ENCODE measurements at places on chromosomes 7 and 10. TPM values are rescaled to one million over a fixed set of nuclear protein-coding genes. Genes with fewer than 3 reads are reported as not detected.

DNA sequence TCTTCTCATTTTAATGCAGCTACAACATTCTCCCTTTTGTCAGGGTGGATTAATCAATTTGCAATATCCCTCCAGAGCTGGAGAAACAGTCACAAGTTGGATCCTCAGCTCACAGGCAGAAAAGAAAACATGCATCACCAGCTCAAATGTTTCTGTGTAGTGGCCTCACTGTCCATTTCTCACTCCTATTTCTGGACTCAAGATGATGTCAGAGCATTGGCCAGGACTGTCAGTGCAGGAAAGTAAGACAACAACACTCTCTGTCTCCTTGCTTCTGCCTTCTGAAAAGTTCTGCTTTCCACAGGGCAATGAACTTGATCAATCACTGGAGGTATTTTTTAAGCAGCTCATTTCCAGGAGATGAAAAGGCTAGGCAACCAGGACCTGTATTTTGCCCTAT is 8.2 kb upstream of the SVIL start:
- no peak for DNase-seq

- DNase-seq: no peak
These were observed 12.1 kb upstream of the CDK6 start for GRCh38 chr7:92848441-92848840.

DNA sequence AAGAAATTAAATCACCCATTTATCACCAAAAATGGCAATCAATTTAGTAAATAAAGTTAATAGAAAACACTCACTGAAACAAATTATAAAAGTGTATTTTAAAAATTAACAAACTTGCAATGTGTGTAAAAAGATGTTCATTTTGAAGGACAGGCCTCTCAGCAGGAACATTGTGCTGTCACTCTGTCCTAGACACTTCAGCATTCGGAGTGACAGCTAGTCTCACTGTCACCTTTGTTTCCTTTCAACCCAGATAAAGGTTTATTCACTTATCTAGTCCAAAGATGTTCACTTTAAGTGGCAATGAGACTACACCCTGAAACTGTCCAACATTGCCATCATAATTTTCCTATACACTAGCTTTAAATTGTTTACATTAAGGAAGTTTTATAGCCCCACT is 91.9 kb upstream of the PLXDC2 start:
- DNase-seq: no peak

DNA sequence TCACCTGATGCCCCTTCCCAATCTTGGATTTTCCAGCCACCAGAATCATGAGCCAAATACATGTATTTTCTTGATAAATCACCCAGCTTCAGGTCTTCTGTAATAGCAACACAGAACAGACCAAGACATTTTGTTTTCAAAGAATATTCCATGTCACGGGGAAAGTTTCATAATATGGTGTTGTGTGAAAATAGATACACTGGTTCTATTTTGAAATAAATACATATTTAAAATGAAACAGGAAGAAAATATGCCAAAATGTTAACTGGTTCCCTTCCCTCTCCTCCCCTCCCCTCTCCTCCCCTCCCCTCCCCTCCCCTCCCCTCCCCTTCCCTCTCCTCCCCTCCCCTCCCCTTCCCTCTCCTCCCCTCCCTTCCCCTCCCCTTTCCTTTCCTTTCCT is 30.3 kb upstream of the CAMK1D start:
- no peak for DNase-seq

DNA sequence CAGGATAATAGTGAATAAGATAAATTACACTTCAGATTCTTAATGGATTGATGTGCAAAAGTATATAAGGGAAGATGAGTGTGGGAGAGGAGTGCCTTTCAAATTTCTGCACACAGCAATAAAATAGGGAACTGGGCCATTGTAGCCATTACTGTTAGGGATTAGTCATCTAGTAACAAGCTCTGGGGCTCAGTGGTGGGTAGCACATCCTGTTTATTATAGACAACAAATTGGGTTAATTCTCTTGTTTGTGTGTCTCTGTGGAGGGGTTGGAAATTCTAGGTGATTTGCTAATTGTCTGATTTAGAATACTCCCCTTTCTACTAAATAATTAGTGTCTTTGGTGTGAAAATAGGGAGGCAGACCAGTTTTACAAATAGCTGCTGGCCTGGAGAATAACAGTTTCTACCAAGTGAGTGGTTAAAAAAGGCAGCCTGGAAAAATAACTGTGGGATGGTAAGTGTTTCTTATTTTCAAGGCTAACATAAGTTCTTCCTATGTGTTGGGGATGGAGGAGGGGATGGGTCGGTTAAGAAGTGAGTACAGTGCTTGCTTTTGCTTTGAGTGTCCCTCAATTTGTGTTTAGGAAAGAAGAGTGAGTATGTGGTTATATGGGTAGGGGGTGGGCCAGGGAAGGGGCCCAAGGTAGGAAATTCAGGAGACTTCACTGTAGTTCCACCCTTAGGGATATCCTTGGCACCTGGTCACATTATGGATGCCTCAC is 43.3 kb upstream of the TMEM248 start:
- DNase-seq: no peak

DNA sequence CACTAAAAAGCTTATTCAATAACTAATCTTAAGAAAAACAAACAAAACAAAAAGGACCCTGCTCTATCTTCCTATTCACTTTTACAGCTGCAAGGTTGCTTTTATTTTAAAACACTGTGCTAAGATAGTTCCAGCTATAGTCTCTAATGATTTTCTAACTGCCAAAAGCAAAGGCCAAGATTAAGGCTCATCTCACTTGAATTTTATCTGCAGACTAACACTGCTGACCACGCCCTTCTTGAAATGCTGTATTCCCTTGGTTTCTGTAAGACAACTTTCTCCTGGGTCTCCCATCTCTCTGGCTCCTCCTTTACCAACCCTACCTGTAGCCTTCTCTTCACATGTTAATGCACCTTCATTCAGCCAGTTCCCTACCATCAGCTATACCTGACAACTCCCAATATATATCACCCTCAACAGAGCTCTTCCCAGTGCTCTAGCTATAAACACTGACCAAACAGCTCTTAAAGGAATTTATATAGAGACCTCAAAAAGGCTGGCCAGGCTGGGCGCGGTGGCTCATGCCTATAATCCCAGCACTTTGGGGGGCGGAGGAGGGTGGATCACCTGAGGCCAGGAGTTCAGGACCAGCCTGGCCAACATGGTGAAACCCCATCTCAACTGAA is 11.7 kb downstream of the SRPK2 start:
- DNase-seq: no peak

GRCh38 chr10:22780474-22780885 is 66.1 kb upstream of the PIP4K2A start:
- no peak for DNase-seq

DNA sequence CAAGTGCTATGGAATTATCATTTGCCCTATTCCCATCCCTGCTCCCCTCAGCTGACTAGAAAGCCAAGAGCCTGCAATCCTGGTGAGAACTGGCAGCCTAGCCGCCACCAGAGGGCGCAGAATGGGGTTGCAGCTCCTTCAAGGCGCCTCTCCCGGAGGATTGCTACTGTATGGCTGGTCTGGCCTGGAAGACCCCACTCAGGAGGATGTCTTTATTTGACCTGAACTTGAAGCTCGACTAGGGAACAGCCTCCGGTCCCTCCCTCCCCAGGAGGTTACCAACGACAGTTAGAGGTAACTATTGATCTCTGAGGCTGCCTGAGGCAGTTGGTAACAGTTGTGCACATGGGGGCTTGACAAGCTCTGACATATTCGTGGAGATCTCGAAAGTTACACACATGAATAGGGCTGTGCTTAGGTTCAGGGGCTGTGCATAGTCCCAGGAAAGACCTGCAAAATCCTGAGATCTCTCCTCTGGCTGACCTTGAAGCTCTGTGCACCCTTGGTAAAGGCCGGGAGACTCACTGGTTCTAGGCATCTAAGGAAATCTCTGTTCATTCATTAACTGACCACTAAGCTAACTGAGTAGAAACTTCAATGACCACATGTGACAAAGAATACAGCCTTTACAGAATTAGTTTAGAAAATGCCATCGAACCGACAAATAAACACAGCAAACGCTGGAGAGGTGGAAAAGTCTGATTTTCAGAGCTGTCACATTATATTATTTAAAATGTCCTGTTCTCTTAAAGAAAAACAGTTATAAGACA is 65.7 kb downstream of the TSPAN12 start:
- DNase-seq: peak; percentile 65

GRCh38 chr10:118330295-118331076 is 11.6 kb downstream of the FAM204A start:
- DNase-seq: no peak

GRCh38 chr10:86647773-86648703 is 6.3 kb upstream of the OPN4 start:
- DNase-seq: no peak

- DNase-seq: no peak
These were observed 240.6 kb downstream of the DGKI start for GRCh38 chr7:137606061-137606674.

- DNase-seq: no peak
These were observed 114.7 kb upstream of the FAM171A1 start for GRCh38 chr10:15485684-15486316.

Gene C7orf33
- not detected for total RNA-seq

Gene SPDYE8
- total RNA-seq: not detected

Gene EN2
- not detected for total RNA-seq

Gene ASB10
- not detected for total RNA-seq

Gene GPR37
- not detected for total RNA-seq

Gene RPEL1
- total RNA-seq: 0.16 TPM

Gene WNT16
- total RNA-seq: not detected

Gene DRGX
- total RNA-seq: not detected

Gene CYP3A4
- total RNA-seq: not detected

Gene IGFBP1
- not detected for total RNA-seq

Data from activated CD8-positive, alpha-beta T cell treated with anti-CD3 and anti-CD28 coated beads, Interleukin-2, amount 10 ng/mL, durations not matched to agents 7 days and 5 days (primary cell).